ENCODE measurements at places on chromosomes 16 and 17.

GRCh38 chr17:82814834-82815233, 25.0 kb downstream of the ZNF750 start:
- DNase-seq: no peak

- DNase-seq: no peak
Measured at GRCh38 chr17:32693194-32693897, 183.6 kb downstream of the MYO1D start.

- DNase-seq: no peak
Measured at GRCh38 chr17:64202683-64203344, 60.2 kb downstream of the TEX2 start.

- no peak for DNase-seq
Measured at GRCh38 chr16:58815181-58815888, 81.2 kb upstream of the GOT2 start.

DNA sequence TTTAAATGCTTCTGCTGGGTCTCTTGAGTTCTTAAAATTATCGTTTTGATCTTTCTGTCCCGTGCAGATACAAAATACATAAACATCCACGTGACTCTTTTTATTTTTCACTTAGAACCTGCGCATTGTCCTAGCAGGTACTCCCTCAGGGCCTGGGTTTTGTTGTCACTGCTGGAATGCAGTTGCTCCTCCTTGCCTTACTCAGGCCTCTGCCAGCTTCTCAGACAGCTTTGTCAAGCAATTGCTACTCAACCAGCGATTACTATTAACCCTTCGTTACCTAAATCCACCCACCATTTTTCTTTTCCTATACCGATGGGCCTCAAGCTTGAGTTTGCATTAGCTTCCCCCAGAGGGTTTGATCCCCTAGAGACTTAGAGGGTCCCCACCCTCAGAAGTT, 405.9 kb upstream of the RBFOX1 start:
- no peak for DNase-seq

DNA sequence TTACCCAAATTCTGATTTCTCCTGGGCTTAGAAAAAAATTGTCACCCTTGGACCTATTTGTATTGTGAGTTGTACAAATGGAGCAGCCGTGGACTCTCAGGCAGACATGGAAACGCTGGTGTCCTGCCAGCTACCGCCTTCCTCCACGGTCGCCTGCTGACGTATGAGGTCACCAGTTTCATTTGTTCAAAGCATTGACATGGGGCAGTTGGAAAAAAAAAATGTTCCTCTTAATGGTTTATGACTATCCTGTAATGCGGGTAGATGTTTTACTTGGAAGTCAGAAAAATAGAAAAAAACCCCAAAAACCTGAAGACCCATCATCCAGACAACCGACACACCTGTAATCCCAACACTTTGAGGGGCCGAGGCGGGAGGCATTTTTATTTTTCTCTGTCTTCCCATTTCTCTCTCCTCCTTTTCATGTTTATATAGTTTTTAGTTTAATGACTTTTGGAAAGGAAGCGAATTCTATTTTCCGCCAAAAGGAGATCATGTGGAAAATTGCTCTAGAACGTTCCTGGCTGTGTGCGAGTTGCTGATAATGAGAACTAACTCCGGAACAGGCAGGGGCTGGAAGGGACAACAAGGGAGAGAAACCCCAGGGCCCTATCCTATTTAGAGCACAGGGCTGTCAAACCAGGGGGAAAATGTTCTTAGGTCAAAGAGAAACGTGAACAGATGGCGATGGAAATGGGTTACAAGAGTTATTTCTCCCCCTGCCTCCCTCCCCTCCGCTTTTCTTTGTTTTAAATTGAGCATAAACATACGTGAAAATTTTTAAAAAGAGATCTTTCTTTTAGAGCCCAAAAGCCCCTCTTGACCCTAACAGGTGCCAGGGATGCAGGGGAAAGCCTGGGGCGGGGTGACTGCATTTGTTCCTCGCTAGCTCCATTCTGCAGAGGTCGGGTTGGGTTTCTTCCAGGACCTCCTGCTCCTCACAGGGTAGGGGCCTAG, 13.7 kb downstream of the DNAH17 start:
- DNase-seq: no peak

- DNase-seq: no peak
Measured at GRCh38 chr16:82506692-82507670, 119.8 kb upstream of the CDH13 start.

DNA sequence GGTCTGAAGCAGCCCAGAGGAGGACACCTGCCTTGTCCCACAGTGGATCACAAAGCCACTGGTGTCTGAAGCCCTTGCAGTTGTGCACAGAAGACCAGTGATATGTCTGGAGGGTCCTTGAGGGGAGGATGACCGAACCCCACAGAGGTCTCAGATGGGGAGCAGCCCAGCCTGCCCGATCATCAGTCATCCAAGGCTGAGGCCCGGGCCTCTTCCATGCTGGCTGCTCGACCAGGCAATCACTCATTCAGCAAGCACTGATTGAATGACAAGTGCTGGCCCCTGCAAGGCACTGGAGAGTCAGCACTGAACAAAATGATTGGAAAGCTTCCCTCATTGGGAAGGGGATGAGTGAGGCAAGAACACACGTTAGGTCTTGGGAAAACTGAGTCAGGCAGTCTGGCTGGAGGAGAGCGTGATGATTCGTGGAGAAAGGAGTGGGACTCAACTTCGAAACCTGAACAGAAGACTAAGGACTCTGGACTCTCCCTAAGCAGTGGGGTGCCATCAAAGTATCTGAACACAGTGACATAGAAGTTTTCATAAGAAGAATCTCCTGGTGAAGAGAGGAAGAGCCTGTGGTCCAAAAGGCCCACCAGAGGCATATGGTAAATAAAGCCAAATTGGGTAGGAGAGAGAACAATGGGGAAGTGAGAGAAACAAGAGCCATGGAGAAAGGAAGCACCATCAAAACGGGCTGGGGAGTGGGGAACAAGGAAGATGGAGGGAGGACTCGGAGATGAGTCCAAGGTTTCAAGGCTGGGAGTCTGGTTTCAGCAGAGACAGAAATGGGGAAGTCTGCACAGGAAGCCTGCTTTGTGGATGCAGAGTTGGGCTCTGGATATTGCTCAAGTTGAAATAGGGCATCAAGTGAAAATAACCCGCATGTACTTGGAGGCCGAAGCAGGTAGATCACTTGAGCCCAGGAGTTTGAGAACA, 10.2 kb downstream of the PIK3R5 start:
- no peak for DNase-seq

- no peak for DNase-seq
Measured at GRCh38 chr16:24747441-24747840, 18.0 kb downstream of the TNRC6A start.

DNA sequence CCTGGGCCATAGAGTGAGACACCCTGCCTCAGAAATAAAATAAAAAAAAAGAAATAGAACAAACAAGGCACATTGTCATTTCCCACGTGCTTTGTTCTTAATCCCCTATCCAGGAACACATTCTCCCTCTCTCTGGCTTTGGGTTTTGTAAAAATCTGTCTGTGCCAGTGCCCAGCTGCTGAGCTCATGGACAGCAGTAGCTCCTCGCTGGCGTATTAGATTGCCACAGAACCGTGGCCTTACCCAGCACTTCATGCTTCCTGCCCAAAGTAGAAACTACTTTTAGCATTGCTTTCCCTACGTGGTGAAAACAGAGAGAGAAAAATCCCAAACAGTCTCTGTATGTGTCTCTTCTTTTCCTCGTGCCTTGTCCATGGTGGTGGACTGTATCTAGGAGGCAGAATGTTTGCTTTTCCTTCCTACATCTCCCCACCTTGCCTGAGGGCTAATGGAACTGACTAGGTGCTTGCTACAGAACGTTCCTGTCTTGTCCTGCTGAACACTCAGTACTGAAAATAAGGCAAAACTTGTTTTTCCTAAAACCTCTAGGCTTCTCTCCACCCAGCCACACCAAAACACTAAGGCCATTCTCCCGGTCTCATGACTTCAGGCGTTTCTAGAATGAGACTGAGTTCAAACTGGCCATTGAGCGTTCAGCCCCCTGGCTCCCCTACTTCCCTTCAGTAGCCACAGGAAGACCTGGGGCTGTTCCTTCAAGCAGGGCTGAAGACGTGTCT, 26.1 kb downstream of the MNT start:
- no peak for DNase-seq

DNA sequence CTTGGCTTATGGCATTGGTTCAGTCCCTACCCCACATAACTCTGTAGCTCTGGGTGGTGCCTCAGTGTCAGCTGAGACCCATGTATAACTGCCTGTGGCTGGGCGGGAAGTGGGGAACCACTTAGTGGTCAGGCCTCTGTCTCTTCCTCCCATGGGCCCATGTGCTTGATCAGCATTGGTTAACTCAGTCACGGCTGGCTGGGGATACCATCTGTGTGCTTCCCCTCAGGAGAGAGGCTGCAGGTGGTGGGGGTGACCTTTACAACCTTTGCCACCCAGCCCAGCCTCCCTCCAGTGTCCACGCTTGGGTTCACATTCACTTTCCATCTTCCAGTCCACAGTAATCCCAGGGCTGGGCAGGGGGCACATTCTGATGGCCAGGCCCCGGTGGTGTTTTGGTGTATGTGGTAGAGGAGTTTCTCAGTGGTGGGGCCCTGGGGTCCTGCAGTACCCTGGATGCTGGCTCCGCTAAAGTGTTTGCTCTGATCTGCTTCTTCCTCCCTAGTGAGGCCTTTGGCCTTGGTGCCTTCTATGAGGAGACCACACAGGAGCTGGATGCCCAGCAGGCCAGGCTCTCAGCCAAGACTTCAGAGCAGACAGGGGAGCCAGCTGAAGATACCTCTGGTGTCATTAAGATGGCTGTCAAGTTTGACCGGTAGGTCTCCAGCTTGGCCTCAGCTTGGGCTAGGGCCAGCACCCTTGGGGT, 10.2 kb upstream of the NFATC3 start:
- DNase-seq: peak; percentile 53

DNA sequence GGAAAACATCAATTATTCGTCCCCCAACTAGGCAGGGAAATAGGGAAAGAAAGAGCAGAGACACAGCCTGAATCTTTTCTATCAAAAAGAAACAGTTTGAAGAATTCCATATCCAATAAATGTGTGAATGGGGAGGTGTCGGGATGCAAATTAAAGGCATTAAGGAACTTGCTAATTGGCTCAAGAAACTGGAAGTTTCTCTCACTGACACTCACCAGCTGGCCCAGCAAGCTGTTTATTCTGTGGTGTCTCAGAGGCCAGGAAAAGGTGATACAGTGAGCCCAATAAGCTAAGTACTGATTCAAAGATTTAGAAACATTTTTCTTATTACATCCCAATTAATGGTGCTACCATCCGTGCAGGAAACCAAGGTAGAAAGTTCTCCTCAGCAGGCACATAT, 104.4 kb upstream of the CLEC3A start:
- no peak for DNase-seq

DNA sequence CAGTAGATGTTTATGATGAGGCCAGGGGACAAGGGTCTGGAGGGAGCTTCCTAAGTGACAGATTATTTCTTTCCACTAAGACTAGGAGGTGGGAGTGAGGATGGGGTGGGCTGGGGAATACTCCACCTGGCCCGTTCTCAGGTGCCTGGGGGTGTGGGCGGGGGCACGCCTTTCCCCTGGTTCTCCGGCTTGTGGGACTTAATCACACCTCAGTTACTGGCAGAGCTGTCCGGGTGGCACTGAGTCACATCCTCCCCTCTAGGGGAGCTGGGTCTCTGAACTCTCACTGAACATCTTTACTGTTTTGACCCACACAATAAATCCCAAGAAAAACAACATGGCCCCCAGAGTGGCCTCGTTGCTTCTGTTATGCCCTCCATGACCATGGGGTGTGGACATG, 332.8 kb downstream of the MAF start:
- no peak for DNase-seq

GRCh38 chr17:46866747-46867146, 15.4 kb downstream of the WNT9B start:
- no peak for DNase-seq

- no peak for DNase-seq
Measured at GRCh38 chr17:67725807-67726206, 8.1 kb downstream of the NOL11 start.

DNA sequence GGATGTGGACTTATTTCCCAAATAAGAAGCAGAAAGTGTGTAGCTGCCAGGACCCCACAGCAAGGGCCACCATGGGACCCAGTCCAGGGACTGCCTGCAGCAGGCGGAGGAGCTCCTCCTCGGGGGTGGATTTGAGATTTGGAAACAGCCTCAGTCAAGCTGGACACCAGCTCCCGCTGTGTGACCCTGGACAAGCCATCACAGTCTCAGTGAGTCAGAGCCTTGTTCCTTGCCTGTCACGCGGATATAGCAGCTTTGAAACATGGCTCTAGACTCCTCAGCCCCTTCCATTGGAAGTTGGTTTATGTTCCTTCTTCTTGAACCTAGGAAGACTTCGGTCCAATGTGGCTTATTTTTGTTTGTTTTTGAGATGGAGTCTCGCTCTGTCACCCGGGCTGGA, 12.5 kb upstream of the DPEP1 start:
- no peak for DNase-seq

GRCh38 chr16:46717692-46718091, 28.2 kb downstream of the ORC6 start:
- no peak for DNase-seq

- DNase-seq: no peak
Measured at GRCh38 chr16:46714797-46715591, 25.5 kb downstream of the ORC6 start.

GRCh38 chr16:596736-597060, 6.8 kb downstream of the RAB40C start:
- DNase-seq: no peak

DNA sequence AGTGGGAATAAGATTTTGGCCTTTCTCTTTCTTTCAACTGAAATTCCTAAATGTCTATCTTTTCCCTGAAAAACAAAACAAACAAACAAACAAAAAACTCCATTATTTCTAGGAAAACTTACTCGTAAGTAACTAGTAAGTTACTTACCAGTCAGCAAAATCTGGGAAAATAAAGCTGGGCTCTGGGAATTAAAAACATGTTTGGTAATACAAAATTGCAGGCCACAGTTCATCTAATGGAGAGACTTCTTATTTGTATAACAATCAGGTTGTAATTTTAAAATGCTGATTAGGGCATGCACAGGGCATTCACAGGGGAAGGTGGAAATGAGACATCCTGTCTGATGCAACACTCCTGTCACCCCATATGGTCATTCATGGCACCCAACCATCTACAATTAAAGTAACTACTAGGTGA, 3.8 kb upstream of the WIPI1 start:
- no peak for DNase-seq

- no peak for DNase-seq
Measured at GRCh38 chr16:27978876-27979275, 84.6 kb downstream of the GSG1L start.

DNA sequence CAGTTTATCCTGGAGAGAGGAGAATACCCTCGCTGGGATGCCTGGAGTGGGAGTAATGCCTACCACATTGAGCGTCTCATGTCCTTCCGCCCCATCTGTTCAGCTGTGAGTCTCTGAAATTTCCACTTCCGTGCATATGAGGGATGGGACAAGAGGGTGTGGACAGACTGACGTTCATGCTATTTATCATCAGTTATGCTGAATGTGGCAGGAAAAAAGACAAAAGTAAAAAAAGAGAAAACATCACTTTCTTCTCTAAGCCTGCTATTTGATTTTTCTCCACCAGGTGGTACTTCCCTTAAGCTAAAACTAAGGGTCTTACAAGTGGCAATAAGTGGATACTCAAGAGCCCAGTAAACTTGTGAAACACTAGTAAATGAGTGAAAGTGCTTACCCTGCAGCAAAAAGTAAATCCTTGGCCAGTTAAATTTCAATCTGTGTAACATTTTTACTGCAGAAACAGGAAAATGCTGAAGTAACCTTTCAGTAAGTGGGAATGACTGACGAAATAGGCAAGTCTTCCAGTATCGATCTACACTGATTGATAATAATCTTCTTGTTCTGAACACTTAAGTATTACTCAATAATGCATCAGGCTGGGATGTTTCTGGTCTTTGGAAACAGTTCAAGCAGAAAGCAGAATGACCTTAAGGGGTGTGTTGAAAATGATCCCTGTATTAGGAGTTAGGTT, 5.6 kb downstream of the CRYBA1 start:
- DNase-seq: no peak

GRCh38 chr16:9836118-9836736, 346.0 kb downstream of the GRIN2A start:
- DNase-seq: no peak
